D721Med (cell line): ENCODE measurements at places on chromosomes 4 and X.
A peak's percentile ranks its signal among the peaks of the same experiment; 100 is the strongest.

- DNase-seq = no peak
Measured at GRCh38 chr4:111689214-111689613, 456.0 kb upstream of the FAM241A start.

DNA sequence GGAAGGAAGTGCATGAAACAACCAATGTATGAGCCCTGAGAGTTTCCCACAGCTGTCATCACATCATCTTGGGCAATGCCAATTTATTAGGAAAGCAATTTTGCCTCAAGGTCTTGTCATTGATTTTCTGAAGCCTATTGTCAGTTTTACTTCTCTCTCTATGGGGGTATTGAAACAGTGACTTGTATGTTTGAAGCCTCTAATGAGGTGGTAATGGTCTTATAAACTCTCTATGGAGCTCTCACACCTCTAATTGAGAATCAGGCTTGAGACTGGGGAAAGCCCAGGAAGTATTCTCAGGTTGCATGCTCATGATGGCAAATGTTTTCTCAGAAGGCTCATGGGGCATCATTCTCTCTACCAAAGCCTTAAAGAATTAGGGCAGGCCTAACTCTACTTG, 308.2 kb upstream of the EMCN start:
- no peak for DNase-seq

DNA sequence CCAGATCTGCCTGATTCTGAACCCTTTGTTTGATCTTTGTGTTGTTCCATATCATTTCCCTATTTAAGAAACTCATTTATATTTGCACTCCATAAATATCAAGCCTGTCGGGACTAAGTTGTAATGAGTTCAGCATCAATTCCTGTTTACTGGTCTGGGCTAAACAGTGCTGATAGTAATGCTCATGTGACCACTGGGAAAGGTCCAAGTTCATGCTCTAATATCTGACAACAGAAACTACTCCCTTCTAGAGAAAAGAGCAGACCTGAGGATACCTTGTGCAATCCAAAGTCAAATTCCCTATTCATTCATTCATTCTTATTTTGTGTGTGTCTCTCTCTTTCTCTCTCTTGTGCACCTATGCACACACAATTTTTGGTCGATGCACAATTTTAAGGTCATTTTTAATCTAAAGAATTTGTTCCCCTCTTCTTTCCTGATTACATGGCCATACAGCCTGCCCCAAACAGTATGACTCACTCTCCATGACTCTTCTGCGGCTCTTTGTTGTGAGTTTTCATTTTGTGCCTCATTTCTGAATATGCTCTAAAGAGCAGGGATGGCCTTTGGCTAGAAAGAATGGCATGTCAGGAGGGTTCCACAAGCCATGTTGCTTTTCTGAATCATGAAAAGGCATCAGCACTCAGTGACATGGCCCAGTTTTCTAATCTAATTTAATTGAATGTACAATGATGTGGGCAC, 664.3 kb downstream of the RPA4 start:
- DNase-seq = no peak

DNA sequence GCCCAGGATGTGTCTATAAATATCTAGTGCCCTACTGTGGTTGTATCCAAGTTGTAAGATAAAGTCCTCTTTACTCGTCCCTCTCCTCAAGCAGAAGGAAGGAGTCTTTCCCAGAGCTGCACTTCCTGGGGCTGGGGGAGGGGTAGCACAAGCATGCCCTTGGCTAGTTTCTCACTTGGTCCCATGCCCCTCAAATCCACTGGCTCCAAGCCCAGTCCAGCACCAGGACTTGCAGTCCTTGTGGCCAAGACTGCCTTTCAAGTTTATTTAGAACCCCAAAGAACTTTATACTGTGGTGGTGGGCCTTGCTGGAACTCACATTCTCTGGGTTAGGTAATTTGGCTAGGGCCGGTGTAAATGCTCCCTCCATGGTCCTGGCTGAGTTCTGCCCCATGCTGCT, 43.2 kb upstream of the SLC10A4 start:
- no peak for DNase-seq

- DNase-seq = no peak
Measured at GRCh38 chrX:72621625-72622485, 49.2 kb upstream of the HDAC8 start.

DNA sequence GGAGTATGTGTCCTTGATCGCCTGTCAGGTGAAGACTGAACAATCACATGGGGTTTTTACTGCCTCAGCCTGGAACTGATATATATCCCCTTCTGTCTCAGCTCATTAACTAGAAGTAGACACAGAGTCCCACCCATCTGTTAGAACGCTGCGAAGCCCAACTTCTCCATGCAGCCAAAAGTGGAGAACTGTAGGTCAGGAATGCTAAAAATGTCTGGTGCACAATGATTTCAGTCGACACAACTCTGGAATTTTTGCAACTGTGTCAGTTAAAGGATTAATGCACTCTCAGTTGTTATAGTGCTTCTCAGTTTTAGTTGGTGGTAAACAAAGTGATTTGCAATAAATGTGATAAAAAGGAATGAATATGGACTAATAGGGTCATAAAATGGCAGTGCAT, 287.2 kb downstream of the INPP4B start:
- DNase-seq = no peak

DNA sequence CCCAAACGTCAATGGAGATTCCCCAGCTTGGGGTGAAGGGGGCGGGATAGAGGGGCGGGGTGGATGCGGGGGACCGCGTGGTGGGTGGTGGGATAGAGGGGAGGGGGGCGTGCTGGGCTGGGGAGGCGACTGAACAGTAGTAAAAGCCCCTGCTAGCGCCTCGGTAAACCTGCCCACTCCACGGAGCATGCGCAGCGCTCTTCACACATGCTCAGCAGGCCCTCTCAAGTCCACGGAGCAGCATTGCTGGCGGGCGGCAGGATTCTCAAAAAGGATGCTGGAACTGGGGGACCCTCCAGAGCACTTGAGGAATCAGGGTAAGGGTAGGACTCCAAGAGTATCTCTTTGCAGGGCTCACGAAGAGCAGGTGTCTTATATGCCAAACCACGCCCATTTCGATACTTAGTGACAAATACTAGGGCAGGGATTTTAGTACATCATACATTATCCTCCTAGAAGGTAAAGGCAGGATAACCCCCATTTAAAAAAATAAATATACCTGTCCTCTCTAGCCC, 378 bp upstream of the RPS6KA6 start:
- peak; percentile 19 for DNase-seq

- no peak for DNase-seq
Measured at GRCh38 chrX:17977696-17978095, 116.6 kb upstream of the RAI2 start.

- DNase-seq = no peak
Measured at GRCh38 chrX:24243188-24243587, 70.7 kb downstream of the SUPT20HL2 start.

DNA sequence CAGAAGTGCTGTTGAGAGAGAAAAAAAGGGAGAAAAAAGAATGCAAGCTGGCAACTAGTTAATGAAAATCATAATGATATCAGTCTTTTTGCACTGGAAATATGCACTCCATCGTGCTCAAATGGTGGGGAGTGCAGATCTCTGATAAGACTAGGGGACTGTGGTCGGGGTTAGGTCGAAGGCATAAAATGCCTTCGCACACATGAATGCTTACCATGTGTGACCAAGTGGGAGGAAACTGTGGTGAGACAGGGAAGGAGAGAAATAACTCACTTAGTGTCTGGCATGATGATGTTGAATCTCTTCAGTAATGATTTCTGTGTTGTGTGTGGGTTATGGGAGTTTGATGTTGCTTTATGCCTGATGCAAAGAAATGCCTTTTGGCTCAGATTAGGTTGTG, 358.9 kb downstream of the FBXO8 start:
- DNase-seq = no peak

- DNase-seq = no peak
Measured at GRCh38 chrX:115449742-115450141, 111.2 kb upstream of the PLS3 start.

DNA sequence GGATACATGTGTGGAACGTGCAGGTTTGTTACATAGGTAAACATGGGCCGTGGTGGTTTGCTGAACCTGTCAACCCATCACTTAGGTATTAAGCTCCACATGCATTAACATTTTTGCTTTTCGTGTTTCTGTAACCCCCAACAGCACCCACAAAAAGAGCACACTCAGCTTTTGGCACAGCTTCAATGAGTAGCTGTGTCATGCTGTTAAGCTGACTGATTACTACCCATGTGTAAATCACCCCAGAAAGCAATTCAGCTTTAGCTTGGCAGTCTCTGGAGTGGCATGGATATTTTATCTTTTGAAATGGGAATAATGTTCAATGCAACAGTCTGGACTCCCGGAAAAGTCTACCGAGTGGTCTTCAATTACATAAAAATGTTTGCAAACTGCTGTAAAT, 734.3 kb downstream of the STIM2 start:
- no peak for DNase-seq

- DNase-seq = no peak
Measured at GRCh38 chr4:91325495-91325894, 978.3 kb upstream of the GRID2 start.

DNA sequence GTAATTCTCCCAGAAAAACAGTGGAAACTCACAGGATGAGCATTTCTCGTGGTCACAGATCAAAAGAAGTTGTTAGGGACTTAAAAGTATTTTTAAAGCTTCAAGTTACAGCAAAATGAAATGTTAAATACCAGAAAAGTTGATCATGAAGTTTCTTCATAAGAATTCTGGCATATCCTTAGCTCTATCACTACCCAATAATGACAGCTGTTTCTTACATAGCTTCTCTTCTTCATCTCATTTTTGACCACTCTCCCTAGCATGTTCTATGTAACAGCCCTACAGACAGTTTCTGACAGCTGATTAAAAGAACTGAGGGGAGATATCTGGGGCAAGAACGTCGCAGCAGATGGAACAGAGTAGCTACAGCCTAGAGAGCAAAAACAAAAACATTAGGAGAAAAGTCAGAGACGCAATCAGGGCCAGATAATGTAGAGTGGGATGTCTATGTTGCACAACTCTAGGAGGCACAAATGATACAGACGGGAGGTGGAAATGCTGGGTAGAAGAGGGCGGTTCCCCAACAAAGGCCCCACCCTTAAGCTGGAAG, 108.7 kb downstream of the CORIN start:
- no peak for DNase-seq

DNA sequence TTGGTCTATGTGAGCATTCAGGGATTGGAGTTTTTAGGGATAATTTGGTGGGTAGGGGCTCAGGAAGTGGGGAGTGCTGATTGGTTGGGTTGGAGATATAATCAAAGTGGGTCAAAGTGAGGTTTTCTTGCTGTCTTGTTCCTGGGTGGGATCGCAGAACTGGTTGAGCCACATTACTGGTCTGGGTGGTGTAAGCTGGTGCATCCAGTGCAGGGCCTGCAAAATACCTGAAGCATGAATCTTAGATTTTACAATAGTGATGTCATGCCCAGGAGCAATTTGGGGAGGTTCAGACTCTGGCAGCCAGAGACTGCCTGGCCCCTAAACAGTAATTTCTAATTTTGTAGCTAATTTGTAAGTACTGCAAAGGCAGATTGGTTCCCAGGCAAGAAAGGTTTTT, 665.6 kb upstream of the PRKX start:
- no peak for DNase-seq

DNA sequence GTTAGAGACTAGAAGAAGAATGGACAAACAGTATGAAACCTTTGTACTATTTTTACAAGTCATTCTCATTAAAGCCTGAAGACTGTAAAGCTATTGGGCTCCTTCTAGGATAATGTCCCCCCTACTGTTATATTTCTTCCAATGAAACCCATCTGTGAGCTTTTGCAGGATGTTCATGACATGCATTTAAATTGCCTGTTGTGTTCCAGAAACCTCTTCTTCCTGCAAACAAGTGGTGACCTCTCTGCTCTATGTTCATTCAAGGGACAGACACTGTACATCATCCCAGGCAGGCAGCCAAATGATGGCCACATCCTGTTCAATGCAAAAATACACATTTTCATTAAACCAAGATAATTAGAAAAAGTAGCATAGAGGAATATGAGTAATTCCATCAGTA, 128.0 kb downstream of the C4orf33 start:
- no peak for DNase-seq

- peak; percentile 28 for DNase-seq
Measured at GRCh38 chr4:82560853-82561785, 669 bp downstream of the TMEM150C start.

DNA sequence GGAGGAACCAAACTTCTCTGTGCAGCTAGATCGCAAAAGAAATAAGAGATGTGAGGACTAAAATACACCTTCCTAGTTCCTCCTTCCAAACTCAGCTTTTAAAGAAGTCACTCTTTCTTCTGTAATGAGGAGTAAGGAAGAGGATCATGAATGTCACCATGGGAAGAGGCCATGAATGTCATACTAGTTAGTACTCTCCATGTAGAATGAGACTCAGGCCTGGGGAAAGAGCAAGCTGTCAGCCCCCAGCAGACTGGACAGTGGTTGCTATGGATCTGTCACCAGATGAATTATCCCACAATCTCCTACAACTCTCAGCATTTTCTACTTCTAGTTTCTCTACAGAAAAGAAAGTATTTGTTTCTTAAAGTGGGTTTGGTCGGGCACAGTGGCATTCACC, 57.1 kb upstream of the PRDM8 start:
- no peak for DNase-seq
